K562 (cell line): ENCODE measurements at places on chromosomes 13 and 19.

- no peaks in the 10 kb centered on the region for H3K36me3 ChIP-seq
- no peaks in the 10 kb centered on the region for H3K4me1 ChIP-seq
- H3K27me3 ChIP-seq: peaks cover 11% of the 10 kb centered on the region
- DNase-seq: no peak
These were observed 24.4 kb upstream of the CACNA1A start for GRCh38 chr19:13530720-13531119.

DNA sequence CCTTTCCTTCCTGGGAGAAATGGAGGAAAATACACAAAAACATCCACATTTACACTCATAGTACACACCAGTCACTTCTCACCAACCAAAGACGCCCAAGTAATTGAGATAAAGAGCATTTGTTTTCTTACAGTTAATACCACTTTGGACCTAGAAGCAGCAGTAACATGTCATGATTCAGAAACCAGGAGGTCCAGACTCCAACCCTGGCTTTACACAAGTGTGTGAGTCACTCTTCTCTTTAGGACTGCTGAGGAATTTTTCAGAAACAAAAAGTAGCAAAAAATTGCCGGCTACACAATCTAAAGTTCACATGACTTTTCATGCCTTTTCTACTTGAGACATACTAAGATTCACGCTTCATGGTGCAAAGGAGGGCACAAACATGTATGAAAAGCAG is 42.1 kb downstream of the TUBGCP3 start:
- peaks cover 35% of the 10 kb centered on the region; the same call in 2 of the 3 replicates for H3K36me3 ChIP-seq
- H3K27ac ChIP-seq: no peak overlapping the region
- H3K4me3 ChIP-seq: no peak overlapping the region
- DNase-seq: no peak

GRCh38 chr19:51702103-51702824 is 9.1 kb downstream of the SPACA6 start:
- peak overlapping the region; percentile 83 for H3K27ac ChIP-seq
- DNase-seq: peak; percentile 93
- no peaks in the 10 kb centered on the region for H3K27me3 ChIP-seq
- H3K4me3 ChIP-seq: peak overlapping the region; percentile 74
- H3K4me1 ChIP-seq: peaks cover 40% of the 10 kb centered on the region

DNA sequence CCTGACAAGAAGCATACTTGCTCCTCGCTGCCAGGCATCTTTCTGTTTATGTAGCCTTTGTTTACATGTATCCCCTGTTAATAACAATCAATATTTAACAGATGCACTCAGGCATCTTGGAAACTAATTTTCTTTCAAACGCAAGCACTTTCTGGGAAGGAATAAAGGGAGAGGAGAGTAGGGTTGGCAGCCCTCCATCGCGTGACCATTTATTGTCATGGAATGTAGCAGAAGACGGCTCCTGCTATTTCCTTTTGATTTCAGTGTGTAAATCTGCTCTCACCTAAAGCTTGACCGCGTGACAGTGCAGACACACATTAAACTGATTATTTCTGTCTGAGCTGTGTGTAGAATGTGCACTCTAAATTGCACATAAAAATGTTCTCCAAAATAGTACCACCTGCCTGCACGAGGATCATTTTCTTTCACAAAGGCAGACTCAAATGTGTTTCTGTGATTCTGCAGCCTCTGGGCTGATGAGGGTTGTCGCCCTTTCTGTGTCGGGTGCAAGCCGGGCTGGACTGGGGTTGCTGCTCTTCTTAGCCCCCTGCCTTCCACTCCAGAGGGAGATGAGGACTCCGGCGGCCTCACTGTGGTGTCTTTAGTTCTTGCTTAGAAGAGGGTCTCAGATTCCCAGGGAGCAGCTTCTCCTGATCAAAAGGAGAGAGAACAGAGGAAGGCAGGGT is 223.5 kb upstream of the MAB21L1 start:
- no peak overlapping the region for H3K4me3 ChIP-seq
- H3K27me3 ChIP-seq: no peaks in the 10 kb centered on the region
- H3K4me1 ChIP-seq: no peaks in the 10 kb centered on the region
- H3K27ac ChIP-seq: no peak overlapping the region

DNA sequence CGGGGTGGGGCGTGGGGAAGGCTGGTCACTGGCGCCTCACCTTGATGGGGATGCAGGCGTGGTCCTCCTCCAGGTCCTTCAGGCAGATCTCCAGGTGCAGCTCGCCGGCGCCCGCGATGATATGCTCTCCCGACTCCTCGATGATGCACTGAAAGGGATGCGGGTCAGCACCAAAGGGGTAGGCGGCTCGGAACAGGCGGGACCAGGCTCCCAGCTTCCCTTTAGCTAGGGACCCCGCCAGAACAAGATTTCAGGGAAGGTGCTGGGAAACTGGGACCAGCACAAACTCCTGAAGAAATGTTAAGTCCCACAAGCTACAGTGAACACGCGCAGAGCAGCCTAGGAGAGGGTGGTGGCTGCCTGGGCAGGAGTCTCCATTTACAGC is 6.0 kb downstream of the EEF2 start:
- no peaks in the 10 kb centered on the region for H3K27me3 ChIP-seq
- H3K27ac ChIP-seq: no peak overlapping the region
- DNase-seq: peak; percentile 10
- H3K36me3 ChIP-seq: peaks cover 93% of the 10 kb centered on the region

DNA sequence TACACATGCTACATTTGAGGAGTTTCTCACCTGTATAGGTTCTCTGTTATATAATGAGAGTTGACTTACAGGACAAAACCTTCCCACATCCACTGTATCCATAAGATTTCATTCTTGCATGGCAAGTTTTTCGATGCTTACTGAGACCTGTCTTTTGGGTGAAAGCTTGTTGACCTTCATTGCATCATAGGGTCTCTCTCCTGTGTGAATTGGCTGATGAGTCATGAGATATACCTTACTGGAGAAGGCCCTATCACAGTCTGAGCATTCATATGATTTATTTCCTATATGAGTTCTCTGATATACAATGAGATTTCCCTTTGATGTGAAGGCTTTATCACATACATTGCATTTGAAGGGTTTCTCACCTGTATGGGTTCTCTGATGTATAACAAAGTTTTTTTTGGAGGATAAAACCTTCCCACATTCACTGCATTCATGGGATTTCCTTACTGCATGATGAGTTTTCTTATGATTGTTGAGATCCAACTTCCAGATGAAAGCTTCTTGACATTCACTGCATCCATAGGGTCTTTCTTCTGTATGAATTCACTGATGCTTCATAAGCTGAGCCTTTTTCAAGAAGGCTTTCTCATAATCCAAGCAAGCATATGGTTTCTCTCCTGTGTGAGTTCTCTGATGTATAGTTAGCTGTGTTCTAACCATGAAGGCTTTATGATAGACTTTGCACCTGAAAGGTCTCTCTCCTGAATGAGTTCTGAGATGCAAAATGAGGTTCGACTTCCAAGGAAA is 25.7 kb downstream of the ZNF577 start:
- no peaks in the 10 kb centered on the region for H3K4me1 ChIP-seq
- no peak overlapping the region for H3K27ac ChIP-seq
- H3K36me3 ChIP-seq: no peaks in the 10 kb centered on the region
- H3K4me3 ChIP-seq: no peak overlapping the region
- DNase-seq: no peak
- H3K27me3 ChIP-seq: no peaks in the 10 kb centered on the region

DNA sequence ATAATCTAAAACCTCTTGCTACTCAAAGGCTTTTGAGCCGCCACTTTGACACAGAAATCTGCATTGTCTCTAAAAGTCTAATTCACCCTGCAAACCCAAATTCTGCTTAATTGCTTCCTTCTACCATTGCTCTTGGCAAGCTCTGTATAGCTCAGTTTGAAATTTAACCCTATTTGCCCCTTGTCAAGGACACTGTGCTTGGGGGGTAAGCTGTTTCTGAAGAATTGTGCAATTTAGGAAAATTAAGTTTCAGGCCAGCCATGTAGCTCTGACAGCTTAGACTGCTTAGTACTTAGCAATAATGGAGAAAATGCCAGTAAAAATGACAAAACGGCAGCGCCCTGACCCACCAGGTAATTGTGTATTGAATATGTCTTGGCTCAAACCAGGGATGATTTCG is 282.2 kb downstream of the OLFM4 start:
- no peaks in the 10 kb centered on the region for H3K27me3 ChIP-seq
- no peaks in the 10 kb centered on the region for H3K4me1 ChIP-seq

- peak overlapping the region; percentile 89 for H3K4me3 ChIP-seq
- DNase-seq: peak; percentile 71
These were observed 443 bp downstream of the TBXA2R start for GRCh38 chr19:3606174-3606689.

DNA sequence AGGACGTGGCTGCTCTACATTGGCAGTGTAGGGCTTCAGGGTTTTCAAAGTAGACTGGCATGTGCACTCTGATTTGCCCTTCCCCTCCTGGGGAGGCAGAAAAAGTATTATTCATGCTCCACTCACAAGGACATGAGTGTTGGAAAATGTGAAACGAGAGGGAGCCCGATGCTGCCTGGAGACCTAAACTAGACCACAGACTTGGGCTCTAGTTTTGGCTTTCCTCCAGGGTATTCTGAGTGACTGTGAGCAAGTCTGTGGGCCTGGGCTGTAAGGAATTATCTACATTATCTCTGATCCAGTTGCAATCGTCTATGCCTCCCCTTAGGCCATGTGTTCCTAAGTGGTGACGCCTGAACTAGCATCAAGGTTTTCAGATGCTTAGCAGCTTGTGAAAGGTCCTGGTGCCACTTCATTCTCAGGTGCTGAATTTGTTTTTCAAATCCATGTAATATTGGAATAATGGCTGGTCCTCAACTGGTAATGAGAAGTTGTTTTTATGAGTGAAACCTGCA is 55.0 kb downstream of the MRPL57 start:
- no peaks in the 10 kb centered on the region; the same call in 2 of the 3 replicates for H3K27me3 ChIP-seq
- H3K4me1 ChIP-seq: no peaks in the 10 kb centered on the region
- H3K27ac ChIP-seq: no peak overlapping the region
- DNase-seq: no peak

- no peak for DNase-seq
- H3K27ac ChIP-seq: no peak overlapping the region
- H3K4me1 ChIP-seq: no peaks in the 10 kb centered on the region
- no peak overlapping the region for H3K4me3 ChIP-seq
These were observed 32.0 kb downstream of the SLC7A9 start for GRCh38 chr19:32837531-32837930.

DNA sequence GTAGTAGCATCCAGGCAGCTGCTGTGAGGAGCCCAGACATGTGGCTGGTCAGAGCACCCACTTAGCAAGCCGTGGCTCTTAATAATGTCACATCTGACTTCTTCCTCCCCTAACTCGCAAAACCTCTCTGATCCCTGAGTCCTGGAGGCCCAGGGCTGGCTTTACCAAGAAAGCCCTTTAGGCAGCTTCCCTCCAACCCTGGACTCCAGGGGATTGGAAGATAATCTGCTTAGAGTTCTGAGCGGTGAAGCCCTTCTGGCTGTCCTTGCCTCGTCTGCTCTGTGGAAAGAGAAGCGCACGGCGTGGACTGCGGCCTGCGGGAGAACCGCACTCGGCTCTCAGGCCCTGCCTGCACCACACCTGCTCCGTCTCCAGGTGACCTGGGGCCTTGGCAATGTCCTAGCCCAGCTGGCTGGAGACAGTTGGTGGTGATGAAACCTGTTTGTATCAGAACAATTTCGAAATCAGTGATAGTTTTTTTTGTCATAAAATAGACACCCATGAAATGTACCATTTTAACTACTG is 64.5 kb upstream of the MCF2L start:
- H3K36me3 ChIP-seq: no peaks in the 10 kb centered on the region
- no peak overlapping the region for H3K4me3 ChIP-seq
- no peaks in the 10 kb centered on the region; the same call in 1 of the 2 replicates for H3K4me1 ChIP-seq
- H3K27me3 ChIP-seq: peaks cover 36% of the 10 kb centered on the region; the same call in 2 of the 3 replicates
- H3K27ac ChIP-seq: no peak overlapping the region

DNA sequence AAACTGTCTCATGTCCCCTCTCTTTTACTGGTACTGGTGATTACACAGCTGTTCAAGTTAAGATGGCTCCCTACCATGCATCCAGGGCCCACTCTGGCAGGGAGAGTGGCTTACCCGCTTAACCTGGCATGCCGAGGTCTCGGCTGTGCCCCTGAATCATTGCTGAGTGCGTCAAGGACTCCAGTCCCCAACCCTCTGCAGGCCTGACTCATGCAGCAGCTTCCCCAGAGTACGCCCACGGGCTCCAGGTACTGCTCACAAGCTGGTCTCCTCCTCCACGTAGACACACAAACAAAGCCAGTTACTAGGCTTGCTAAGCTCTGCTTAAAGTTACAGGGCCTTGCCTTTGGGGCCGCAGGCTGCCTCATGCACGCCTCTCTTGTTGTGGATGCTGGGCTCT is 447.4 kb downstream of the COG6 start:
- no peaks in the 10 kb centered on the region for H3K36me3 ChIP-seq
- no peaks in the 10 kb centered on the region for H3K27me3 ChIP-seq
- H3K4me3 ChIP-seq: no peak overlapping the region
- H3K27ac ChIP-seq: no peak overlapping the region

DNA sequence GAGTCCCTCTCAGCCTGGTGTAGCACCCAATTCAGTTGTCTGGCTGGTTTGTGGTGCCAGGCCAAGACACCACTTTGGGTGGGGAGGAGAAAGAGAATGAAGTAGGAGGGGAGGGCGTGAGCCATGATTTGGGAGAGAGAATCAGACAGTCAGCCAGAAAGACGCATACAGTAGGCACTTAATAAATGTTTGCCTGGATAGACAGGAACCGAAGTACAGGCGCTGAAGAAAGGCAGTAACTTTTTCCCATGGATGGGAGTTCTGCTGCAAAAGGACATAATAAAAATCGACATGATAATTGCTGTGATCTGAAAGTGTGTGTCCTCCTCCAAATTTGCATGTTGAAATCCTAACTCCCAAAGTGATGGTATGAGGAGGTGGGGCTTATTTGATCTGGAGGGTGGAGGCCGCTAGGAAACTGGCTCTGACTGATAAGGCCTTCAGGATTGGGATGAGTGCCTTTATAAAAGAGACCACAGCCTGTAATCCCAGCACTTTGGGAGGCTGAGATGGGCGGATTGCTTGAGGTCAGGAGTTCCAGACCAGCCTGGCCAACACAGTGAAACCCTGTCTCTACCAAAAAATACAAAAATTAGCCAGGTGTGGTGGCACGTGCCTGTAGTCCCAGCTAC is 38.4 kb upstream of the PDCD5 start:
- DNase-seq: peak; percentile 40
- H3K27me3 ChIP-seq: peaks cover 21% of the 10 kb centered on the region; the same call in 2 of the 3 replicates
- H3K27ac ChIP-seq: no peak overlapping the region

DNA sequence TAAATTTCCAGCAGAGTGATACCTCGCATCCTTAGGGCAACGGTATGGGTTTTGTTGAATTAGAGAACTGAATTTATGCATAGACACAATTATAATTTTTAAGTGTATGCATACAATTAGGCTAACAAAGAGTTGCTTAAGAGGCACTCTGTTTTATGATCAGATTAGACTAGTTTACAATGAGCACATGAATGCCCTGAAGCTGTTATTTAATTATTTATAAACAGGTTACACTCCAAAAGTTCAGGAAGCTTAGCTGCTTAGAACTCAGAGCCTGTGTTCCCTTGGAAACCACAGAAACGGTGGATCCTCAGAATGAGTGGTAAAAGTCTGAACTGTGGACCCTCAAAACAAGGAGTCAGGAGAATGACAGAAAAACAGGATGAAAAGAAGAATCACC is 72.5 kb upstream of the FBXL3 start:
- H3K27me3 ChIP-seq: no peaks in the 10 kb centered on the region
- H3K4me1 ChIP-seq: no peaks in the 10 kb centered on the region
- H3K27ac ChIP-seq: no peak overlapping the region
- no peak overlapping the region for H3K4me3 ChIP-seq
- H3K36me3 ChIP-seq: peaks cover 17% of the 10 kb centered on the region; the same call in 2 of the 3 replicates
